ENCODE measurements at places on chromosomes 4 and X.

- no peak for DNase-seq
These were observed 115.7 kb upstream of the LSM6 start for GRCh38 chr4:146059865-146060264.

DNA sequence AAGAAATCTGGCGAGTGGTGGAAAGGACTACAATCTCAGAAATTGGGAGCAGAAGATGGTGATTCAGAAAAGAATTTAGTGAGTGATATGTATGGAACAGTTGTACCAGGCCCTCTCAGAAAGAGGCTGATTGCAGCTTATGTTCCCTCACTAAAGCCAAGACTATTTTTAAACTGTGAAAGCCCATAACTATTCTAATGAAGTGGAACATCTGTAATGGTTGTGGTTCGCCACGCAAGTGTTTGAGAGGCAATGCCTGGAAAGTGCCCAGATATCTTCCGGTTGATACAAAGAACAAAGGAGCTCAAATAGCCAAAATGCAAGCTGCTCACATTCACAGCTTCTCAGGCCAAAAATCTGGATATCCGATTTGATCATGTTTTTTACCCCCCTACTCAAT lies 1250.7 kb downstream of the RAPGEF2 start:
- no peak for DNase-seq

- DNase-seq = no peak
These were observed 3.4 kb downstream of the MAML3 start for GRCh38 chr4:140150636-140150885.

- DNase-seq = no peak
These were observed 49.2 kb upstream of the MSX1 start for GRCh38 chr4:4810092-4810774.

DNA sequence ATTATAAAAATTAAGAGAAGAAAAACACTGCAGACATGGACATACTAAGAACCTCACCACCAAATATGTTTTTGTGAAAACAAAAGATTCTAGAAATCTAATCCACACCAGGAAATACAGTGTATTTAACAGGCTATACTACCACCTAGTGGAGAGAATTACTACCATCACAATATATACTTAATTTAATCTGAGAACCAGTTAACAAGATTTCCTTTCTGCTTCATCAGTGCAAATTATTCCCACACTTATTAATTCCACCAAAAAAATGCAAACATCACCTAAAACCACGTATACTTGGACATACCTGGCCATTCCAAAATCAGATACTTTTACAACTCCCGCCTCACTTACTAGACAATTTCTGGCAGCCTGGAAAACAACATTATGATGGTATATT lies 7.0 kb upstream of the TXK start:
- no peak for DNase-seq

DNA sequence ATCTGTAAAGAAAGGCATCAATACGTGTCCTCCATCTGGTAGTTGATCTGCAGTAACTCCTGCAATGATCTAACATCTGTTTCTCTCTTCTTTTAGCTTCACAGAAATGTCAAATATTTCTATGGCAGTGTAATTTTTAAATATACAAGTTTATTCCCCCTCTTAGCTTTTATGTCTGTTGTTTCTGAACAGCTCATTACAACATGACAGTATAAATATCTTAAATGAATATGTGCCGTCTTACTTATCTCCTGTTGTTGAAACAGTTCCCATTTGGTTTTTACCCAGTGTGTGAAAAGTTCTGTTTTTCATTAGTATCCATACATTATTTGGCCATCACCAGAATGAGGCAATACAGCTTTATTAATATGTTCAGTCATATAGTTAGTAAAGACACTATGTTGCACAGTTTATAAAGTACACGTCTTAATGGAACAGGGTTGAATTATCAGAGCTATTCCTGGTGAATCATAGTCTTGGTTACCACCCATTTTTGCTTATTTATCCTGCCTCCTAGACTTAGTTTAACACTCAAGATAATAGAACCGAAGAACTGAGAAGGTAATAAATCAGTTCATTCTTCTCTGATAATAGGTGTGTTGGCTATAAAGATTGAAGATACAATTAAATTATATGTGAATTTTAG lies 321.6 kb downstream of the TENM3 start:
- DNase-seq = no peak

- no peak for DNase-seq
These were observed 168.8 kb upstream of the FAM47A start for GRCh38 chrX:34300871-34301270.

DNA sequence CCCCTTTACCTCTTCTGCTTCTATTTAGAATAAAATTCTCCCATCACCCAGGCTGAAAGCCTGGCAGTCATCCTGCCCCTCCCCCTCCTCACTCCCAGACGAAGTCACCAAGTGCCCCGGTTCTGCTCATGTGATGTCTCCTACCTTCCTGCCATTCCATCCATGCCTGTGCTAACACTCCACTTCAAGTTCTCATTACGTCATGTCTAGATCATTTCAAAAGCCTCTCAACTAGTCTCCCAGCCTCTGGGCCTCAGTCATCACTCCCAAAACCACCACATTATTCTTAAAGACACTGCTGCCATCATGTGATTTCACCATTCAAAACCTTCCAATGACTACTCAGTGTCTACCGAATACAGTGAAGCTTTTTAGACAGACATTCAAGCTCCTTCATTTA lies 17.2 kb upstream of the HOPX start:
- no peak for DNase-seq

- DNase-seq = no peak
These were observed 178.6 kb downstream of the DMD start for GRCh38 chrX:33032700-33033099.

DNA sequence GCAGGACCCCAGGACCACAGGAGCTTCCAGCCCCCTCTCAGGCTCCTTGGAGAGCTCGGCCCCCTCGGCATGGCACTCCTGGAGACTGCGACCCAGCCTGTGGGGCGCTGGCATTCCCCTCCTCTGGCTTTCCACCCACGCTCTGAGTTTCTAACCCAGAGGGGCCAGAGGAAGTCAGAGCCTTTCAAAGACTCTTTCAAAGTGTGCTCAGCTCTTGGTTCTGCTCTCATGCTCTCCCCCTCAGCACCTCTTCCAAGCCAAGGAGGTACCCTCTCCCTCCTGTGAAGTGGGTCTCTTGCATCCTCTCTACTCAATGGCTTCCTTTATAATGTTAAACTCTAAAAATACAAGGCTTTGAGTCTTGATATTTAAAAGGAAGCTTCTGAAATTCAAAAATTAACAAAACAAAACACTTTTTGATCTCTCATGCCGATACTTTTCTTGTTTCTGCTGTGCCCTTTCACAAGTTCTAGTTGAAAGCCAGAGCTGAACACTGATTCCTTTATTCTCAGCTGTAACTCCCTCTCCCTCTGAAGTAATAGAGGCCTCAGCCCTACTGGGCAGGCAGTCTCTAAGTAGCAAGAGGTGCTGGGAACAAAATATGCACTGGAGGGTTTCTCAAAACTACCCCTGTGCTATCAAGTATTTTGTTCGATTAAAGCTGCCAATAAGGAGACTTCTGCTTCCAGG lies 82.8 kb downstream of the NAT8L start:
- DNase-seq = no peak

GRCh38 chr4:16597845-16598596 lies 300.4 kb downstream of the LDB2 start:
- DNase-seq = no peak

All from stimulated activated naive CD4-positive, alpha-beta T cell treated with Interleukin-2 at 50 U/mL for 16 hours (primary cell).